ENCODE measurements at places on chromosomes 4 and X.
A peak's percentile ranks its signal among the peaks of the same experiment; 100 is the strongest.

- peak; percentile 62 for DNase-seq
These were observed 53.1 kb downstream of the STX18 start for GRCh38 chr4:4488405-4489404.

- no peak for DNase-seq
These were observed 68.9 kb upstream of the MND1 start for GRCh38 chr4:153275380-153276276.

DNA sequence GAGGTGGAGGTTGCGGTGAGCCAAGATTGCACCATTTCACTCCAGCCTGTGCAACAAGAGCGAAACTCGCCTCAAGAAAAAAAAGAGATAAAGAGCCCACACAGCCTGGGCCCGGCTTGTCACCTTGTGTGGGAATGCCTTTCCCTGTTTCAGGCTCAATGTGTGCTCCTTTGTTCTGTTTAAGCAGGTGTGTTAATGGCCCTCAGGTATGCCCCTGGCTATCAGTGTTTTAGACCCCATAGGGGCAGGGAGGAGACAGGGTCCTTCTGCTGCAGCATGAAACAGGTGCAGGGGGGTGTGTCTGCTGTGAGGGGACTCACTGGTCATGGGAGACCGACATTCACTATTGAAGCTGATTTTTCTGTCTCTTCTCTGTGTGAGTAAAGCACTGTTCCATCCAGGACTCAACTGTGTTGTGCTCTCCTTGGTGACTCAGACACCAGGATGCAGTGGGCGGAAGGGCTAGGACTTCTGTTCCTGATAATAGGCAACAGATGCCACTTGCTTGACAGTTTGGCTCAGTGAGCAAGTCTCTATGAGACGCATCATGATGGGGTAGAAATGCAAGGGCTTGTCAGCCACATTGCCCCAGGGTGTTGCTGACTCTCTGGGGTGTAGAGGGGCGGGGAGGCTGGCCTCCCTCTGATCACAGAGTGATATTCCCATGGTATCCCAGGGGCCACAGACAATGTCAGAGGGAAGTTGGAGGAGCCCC, 15.6 kb upstream of the LAP3 start:
- no peak for DNase-seq

DNA sequence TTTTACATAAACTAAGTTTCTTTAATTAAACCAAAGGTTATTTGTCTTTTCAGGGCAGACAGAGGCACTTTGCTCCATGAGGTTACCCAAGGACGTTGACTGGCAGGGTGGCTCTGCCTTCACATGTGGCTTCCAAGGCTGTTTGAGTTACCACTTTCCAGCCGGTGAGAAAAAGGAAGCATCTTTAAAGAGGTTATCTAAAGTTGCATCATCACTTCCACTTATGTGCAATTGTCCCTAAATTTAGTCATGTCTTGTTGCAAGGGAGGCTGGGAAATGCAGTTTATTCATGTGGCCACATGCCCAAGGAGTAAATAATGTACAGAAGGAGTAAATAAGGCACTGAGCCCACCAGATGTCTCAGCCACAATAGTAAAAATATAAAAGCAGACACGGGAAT, 29.0 kb upstream of the RAP1GDS1 start:
- no peak for DNase-seq

DNA sequence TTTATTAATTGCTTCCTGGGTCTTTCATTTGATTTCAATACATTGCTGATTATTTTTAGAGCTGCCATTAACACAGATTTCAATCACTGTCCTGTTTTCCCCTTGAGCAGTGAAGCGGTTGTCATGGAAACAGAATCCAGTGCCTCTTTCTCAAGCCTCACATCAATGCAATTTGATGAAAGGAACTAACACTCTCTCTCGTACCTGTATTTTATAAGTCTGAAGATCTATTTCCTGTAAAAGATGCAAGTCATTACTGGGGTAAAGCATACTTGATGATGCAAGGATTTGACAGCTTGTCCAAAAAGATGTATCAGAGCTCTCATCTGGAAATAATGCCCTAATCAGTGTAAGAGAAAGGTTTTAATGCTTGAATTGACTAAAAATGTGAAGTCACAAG, 17.9 kb upstream of the GASK1B start:
- DNase-seq: no peak

DNA sequence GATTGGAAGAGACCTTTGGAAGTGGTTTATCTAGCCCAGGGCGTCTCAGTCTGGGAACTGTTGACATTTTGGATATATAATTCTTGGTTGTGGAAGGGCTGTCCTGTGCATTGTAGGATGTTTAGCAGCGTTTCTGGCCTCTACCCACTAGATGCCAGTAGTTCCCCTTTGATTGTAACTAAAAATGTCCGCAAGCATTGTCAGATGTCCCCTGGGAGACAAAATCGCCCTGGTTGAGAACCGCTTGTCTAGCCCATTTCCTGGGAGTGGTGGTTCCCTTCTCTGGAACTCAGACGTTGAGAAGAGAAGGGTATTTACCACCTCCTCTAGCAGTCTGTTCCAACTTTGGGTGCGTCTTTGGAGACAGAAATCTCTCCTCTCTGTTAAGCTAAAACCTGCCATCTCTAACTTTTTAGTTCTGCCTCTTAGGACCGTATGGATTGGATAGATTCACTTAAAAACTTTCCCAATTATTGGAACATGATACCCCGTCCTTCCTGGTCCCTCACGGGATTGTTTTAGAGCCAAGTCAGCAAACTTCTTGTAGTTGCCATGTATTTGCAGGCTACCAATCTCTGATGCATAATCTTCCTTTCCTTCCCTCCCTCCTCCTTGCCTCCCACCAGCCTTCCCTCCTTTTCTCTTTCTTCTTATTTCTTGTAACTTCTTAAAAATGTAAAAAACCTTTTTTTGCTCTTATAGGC, 13.9 kb downstream of the TMEM165 start:
- DNase-seq: no peak

GRCh38 chr4:101288365-101289145, 58.8 kb downstream of the PPP3CA start:
- no peak for DNase-seq

GRCh38 chrX:39766085-39766726, 331.6 kb downstream of the BCOR start:
- no peak for DNase-seq

DNA sequence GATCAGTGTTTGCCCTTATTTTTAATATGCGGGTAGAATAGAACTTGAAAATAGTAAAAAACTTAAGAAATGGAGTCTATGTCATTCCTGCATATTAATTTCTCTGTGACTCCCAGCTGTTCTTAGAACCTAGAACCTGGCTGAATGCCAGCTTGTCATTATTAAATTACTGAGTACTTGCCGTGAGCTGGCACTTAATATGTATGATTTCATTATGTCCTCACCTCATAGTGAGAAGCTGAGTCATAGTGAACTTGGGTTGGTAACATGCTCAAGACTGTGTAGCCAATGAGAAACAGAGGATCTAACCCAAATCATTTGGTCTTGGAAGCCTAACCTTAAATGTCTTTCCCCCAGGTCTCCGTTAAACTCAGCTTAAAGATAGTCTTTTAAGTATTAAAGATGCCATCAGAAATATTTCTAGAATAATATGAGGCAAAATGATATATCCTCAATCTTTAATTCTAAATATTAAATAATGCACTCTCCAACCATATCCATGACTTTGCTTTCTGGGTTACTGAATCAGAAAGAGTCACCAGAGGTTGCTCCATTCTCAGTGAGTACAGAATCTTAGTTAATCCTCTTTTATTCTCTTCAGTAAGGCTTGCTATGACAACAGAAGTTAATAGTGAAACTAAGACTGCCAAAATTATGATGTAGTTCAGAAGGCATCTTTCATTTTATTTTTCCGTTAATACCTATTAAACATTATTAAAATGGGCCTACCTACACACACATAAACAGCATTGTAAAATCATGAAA, 58.6 kb upstream of the TLL1 start:
- DNase-seq: no peak

- DNase-seq: no peak
These were observed 34.6 kb downstream of the LIMCH1 start for GRCh38 chr4:41572516-41572915.

DNA sequence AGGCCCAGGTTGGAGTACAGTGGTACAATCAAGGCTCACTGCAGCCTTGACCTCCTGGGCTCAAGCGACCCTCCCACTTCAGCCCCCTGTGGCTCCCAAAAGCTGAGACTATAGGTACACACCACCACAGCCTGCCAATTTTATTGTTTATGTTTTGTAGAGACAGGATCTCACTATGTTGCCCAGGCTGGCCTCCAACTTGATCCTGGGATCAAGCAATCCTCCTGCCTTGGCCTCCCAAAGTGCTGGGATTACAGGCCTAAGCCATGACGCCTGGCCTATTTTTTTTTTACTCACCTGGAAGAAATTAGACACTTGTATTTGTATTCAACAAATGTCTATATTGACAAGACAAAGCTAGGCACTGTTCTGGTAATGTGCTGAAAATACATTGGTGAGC, 25.1 kb downstream of the FAM156A start:
- no peak for DNase-seq

DNA sequence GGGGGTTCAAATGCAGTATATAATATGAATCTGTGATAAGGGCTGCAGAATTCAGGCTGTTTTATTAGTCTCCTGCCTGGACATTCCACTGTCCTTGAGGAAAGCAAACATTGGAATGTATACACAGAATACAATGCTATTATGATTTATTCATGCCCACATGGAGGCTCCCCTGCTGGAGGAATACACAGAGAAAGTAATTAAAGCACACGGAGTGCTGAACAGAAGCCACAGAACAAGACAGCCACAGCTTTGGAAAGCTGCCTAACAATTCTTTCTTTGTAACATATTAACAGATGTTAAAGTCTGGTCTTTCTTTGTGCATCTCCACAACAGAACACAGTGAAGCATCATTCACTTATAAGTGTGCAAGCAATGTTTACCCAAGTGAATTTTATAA, 155.8 kb downstream of the ARAP2 start:
- DNase-seq: no peak

GRCh38 chr4:15563871-15564270, 91.3 kb downstream of the FBXL5 start:
- no peak for DNase-seq

- DNase-seq: no peak
These were observed 105.1 kb upstream of the GRID2 start for GRCh38 chr4:92198711-92199110.

DNA sequence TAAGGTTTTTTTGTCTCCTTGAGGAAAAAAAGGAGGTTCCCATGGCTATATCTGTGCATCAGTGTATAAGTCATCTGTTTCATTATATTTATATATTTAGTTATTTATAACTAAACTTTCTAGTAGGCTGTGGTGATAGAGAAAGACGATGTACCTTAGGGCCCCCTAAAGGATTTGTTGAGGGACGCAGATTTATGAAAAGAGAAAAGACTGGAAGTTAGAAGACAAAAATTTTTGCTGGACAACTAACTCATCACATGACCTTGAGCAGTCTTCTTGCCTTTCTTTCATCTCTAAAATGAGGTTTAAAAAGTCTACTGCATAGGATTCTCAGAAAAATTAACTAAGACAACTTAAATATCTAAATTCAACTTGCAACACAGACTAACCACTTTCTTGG, 6.1 kb downstream of the GASK1B start:
- DNase-seq: no peak

DNA sequence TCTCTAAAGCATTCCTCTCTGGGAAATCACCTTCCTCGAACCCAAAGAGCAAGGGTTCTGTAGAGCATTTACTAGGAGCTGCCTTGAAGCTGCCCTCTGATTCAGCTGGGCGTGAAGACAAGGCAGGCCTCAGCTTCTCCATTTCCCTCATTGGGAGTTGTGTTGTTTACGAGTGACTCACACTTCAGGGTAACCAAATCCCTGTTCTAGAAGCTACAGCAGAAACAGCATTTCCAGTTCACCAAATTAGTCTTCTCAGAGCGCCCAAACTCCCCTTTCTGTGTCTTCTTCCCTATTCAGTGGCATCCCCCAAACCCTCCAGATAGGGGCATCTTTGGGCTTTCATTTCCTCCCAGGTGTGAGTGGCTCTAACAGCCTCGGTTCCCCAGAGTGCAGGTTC, 863 bp upstream of the XPNPEP2 start:
- no peak for DNase-seq

- DNase-seq: no peak
These were observed 1630.0 kb downstream of the STIM2 start for GRCh38 chr4:28490669-28491068.

DNA sequence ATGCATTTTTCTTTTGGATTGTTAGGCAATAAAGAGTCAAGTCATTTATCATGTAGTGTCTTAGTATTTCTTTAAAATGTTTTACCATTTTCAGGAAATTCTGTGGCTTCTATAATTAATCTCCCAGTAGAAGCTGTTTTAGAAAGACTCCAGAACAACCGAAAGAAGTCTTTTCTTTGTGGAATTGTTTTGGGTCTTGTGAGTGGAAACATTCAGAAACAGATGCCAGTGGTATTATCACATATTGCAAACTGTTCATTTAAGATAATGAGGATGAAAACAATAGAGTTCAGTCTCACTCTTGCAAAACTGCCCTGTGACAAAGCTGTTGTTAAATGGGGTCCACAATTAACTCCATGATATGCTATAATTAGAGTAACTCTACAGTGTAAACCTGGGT, 211.2 kb upstream of the KIT start:
- DNase-seq: no peak

GRCh38 chr4:23516716-23517115, 373.1 kb downstream of the PPARGC1A start:
- DNase-seq: no peak

GRCh38 chrX:48676893-48677270, 6.7 kb upstream of the WAS start:
- DNase-seq: no peak

DNA sequence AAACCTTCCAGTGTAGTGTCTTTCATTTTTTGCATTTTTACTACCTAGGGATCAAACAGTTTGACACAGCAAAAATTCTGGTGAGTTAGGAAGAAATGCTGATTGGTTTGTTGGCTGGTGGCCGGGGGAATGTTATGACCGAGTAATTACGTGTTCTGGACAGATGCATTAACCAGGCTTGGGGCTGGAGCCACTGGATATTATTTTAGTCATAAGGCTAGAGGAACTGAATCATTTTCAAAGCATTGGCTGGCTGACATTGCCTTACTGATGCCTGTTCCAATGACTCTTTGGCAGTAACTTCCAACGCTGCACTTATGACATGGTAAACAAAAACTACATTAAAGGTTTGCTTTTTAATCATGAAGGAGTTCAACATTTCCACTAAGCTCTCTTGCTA, 84.6 kb downstream of the FBXO8 start:
- no peak for DNase-seq

DNA sequence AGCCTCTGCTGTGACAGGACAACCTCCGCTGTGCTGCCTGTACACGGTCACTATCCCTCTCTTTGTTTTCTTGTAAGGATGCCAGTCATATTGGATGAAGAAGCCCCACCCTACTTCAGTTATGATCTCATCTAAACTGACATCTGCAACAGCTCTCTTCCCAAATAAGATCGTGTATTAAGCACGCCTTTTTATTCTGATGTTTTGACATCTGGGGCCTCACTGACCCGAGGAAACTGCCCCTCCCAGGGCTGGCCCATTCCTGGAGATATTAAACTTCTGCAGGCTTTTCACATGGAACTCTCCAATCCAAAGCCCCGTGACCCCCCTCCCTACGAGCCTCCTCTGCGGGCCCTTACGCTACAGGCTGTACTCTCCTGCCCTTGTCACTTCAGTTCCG, 232.0 kb downstream of the ARHGAP10 start:
- DNase-seq: no peak

- DNase-seq: no peak
These were observed 728.6 kb downstream of the TRIML1 start for GRCh38 chr4:188867796-188868195.

Measured in renal cortex interstitium (tissue), 15 donors.